DMS79 (cell line): ENCODE measurements at places on chromosomes 3 and 15.

DNA sequence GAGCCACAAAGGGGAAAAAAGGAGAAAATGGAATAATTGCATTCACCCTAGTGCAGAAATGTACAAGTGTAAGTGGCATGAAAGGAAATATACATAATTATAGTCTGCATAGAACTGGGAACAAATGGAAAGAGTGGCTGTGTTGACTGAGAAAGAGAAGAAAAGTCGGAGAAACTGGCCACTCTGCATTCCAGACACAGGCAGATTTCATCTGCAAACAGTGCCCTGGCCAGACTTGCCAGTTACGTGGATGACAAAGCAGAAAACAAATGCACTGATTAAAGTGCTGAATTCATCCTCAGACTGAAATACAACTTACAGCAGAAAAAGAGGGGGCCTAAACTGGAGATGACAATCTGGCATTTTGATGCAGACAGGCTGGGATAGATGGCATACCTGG is 129.8 kb downstream of the FGF12 start:
- no peak for DNase-seq

- DNase-seq: no peak
These were observed 32.7 kb upstream of the PLSCR5 start for GRCh38 chr3:146637871-146638270.

GRCh38 chr3:155431856-155432570 is 138.5 kb upstream of the STRIT1 start:
- DNase-seq: no peak

- DNase-seq: no peak
These were observed 826.6 kb downstream of the SQOR start for GRCh38 chr15:46461416-46461815.

DNA sequence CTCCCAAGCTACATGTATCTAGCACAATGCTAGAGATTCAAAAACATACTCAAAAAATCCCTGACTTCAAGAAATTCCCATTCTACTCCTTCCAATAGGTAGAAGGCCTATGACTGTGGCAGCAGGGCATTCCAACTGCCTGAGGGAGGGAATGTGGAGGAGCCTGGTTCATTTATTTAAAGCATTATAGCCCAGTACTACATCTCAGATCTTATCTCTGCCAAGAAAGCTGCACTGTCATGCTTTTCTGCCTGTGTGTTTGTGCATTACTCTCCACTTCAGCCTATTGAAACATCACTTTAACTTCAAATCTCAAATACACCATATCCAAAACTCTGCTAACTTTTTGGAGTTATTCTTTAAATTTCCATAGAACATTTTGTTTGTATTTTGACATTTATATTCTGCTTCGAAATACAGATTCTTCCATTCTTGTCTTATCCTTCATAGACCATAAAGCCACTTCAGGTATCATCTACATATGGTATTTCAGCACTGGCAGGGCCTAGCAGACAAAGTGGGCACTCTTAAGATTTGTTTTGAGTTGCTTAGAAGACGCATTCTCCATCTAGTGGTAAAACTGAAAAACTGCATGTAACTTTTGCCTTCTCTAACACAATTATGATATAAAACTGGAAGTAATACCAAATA is 59.1 kb upstream of the NEDD4 start:
- no peak for DNase-seq

DNA sequence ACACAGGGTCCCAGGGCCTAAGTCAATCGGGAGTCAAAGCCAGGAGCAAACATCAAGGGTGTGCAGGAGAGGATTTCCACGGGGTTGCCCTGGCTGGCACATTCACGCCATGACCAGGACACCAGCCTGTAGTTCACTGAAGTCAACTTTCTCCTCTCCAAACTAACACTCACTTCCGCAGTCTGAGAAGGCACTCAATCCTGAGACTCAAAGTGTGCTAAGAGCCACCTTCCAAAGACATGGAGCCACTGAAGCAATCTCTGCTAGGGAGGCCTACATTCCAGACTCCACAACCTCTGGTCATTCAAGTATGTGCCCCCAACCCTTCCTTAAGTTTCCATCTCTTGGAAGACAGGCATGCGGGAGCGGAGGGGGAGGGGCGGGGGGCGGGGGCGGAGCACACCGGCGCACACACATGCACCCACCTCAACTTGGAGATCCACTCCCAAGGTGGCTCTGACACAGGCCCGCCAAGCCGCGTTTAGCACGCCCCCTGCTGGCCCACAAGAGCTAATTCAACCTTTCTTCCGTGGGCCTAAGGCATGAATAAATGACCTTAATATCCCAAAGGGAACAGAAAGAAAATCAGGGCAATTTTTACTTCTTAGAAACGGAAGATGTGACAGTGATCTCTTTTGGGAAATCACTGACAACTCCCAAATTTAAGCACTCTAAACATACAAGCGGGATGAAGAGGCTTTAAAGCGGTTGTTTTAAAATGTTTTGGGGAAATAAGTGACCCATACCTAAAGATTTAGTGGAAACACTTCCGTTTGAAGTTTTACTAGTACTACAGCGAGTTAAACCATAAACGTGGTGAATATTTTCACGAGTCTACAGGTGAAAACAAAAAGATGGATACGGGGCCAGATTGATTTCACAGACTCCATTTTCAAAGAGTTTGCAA is 162.5 kb upstream of the CHRNA7 start:
- peak; percentile 4 for DNase-seq

- DNase-seq: no peak
These were observed 140.4 kb downstream of the NEK10 start for GRCh38 chr3:27228805-27229204.

DNA sequence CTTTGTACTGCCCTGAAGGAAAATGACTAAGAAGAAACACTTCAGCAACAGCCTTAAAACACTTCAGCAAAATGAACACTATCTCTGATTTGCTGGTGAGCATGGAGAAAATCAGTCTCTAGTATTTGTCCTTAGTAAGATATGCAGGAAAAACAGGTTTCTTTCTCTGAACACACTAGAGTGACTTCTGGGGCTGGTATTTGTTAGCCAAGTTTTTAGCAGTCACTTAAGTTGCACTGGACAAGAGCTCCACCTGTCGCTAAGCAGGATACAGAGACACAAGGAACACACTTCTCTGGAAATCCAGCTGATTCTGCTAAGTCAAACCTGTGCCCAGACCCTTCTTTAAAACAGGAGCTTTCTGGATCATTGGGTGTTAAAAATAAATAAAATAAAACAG is 65.3 kb downstream of the CHAC1 start:
- no peak for DNase-seq

GRCh38 chr3:14769544-14770325 is 49.0 kb upstream of the FGD5 start:
- DNase-seq: no peak

DNA sequence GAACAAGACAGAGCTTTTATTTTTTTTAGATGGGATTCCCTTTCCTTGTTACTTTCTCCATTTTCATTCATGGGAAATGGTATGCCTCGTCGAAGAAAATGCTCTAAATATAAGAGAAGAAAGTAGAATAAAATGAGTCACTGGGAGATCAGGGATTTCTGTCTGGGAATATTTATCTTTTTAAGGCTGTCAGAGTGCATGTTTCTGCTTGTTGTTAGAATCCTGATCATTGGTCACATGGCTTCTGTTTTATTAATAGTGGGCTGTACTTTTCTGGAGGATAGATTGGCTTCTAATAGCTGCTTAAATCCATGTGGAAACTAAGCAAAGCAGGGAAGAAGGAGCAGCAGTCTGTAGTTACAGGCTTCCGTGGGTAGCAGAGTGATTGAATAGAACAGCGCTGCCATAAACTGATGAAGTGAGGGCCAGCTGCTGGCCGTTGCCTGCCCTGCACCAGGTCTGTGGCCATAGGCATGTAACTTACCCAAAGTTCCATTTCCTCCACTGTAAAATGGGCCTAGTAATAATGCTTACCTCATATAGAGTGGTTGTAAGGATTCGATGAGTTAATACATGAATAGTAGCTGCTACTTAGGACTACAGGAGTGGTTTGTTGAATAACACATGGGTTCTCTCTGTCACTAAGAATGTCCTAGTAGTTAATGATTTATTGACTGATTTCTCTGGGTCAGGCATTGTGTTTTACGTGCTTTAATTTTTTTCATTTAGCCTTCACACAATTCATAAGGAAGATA is 289.9 kb downstream of the SATB1 start:
- no peak for DNase-seq

DNA sequence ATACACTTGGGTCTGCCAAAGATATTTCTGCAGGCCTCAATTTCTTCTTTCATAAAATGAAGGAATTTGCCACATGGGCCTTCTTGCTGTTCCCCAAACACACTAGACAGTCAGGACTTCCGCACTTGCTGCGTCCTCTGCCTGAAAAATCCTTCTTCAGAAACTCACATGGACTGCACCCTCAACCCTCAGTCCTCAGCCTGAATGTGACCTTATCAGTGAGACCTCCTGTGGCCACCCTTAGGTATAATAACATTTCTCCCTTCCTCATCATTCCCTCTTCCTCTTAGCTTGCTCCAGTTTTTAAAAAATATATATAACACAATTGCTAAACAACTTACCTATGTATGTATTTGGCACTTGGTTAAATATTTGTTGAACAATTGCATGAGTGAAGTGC is 257.5 kb downstream of the MFSD1 start:
- DNase-seq: no peak

DNA sequence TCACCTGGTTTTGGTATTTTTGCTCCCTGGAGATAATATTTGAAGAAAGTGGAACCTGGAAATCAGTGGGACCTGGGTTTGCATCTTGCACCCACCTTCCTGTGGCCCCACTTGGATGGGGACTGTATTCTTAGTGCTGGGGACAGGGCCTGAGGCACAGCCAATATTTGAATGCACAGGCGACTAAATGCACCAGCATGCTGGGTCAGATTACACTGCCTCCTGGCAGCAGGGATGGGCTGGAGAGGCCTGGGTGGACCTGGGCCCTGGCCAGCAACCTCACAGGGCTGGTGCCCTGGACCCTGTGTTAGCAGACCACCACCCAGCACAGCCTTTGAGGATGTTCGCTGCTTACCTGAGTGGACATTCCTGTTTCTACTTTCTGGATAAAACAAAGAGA is 10.5 kb downstream of the ITIH4 start:
- DNase-seq: no peak

DNA sequence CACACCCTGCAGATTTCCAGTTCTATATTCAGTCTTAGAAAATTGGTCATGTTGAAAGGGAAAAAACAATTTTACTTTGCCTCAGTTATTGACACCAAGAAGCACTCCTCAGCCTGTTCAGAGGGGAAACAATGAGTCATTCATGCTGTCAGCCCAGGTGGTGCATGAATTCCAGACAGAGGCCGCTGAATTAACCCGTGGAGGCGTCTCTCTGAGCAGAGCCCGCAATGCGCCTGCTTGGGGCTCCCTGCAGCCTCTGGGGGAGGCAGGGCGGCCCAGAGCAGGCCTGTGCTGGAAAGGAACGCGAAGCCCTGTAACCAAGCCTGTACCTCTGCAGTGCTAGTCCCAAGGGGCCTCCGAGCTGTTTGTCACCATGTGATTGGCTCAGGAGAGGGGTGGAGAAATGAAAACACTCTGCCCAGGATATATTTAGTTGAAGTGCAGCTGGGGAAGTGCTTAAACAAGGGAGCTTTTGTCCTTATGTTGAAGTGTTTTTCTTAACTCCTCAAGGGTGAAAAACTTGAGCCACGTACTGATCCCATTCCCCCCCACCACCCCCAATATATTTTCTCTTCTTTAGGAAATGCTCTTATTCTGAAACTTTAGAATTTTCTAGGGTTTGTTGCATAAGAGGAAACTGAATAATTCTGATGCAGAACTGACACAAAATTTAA is 68.3 kb upstream of the CHD2 start:
- DNase-seq: peak; percentile 79

- DNase-seq: no peak
These were observed 139.5 kb upstream of the RGMA start for GRCh38 chr15:93228546-93228945.

GRCh38 chr3:178318941-178319816 is 217.1 kb upstream of the KCNMB2 start:
- DNase-seq: no peak

- DNase-seq: no peak
These were observed 144.9 kb downstream of the MEGF11 start for GRCh38 chr15:66108483-66109265.

- DNase-seq: no peak
These were observed 12.9 kb downstream of the NLGN1 start for GRCh38 chr3:173410436-173410835.

DNA sequence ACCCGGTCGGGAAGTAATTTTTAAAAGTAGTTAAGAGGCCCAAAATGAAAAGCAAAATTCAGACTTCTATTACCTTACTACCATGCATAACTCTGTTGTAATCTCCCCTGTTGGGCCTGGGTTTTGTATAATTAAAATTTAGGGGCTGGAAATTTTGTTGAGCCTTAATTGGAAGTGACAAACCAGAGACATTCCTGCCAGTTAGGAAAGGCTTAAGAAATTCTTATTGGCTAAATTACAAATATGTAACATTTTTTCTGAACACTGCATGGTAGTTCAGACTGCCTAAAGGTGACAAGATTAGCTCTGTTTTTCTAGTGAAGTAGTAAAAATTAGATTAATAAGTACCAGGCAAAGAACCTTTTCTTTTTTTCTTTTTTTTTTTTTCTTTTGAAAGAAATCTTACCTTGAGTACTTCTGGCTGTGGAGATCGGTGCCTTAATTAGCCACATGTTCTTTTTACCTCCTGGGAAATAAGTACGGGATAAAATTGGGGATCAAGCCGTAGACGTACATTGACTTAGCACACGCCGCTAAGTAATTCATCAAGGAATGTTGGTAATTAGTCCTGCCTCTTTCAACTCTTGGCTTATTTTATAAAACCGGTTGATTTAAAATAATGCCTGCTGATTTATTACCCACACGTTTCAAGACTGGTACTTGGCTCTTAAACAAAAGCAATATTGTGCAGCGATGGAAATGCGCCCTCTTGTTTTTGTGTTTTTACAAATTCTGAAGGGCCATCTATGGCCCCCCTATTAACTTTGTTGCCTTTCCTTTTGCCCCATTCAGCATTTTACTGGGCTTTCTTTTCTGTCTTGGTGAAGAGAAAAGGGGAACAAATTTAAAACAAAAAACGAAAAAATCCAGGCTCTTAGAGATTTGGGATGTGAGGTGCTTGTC is 111.2 kb upstream of the SAMMSON start:
- no peak for DNase-seq

GRCh38 chr3:51739110-51739509 is 32.2 kb downstream of the GRM2 start:
- no peak for DNase-seq

- no peak for DNase-seq
These were observed 40.3 kb upstream of the PTPRG start for GRCh38 chr3:61520966-61521628.

- DNase-seq: peak; percentile 90
These were observed 12.1 kb upstream of the UTS2B start for GRCh38 chr3:191342411-191342810.

DNA sequence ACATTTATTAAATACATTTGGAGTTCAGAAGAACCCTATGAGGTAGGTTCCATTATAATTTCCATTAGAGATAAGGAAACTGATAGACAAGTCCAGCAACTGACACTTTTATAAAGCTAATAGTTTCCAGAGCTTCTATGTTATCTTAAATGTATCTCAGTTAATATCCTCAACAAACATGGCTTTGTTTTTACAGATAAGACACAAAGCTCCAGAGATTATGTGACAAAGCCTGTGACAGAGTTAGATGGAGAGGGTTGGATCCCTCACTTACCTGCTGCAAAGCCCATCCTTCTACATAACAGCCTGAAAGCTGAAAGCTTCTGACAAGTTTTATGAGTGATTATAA is 473 bp upstream of the COMMD2 start:
- DNase-seq: no peak
